ENCODE measurements at places on chromosomes 3 and 15.

- DNase-seq: no peak
Observed at GRCh38 chr3:123036352-123037014, 8.9 kb upstream of the SEMA5B start.

- no peak for DNase-seq
Observed at GRCh38 chr3:127369356-127369935, 81.6 kb upstream of the PRR20G start.

DNA sequence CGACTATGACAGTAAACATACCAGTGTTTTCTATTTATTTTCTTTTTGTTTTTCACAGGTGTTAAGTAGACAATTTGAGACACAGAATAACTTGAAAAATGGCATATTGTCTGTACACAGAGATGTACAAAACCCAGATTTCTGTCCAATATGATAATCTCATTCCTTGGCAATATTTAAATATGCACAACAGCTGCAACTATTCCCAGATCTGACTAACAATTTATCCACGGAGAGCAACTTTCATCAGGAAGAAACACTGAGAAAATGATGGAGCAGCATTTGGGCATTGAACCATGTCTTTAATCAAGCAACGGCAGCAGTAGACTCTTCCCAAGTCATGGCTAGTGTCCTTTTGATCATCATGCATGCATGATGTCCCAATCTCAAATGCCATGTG lies 452.6 kb downstream of the ZPLD1 start:
- no peak for DNase-seq

DNA sequence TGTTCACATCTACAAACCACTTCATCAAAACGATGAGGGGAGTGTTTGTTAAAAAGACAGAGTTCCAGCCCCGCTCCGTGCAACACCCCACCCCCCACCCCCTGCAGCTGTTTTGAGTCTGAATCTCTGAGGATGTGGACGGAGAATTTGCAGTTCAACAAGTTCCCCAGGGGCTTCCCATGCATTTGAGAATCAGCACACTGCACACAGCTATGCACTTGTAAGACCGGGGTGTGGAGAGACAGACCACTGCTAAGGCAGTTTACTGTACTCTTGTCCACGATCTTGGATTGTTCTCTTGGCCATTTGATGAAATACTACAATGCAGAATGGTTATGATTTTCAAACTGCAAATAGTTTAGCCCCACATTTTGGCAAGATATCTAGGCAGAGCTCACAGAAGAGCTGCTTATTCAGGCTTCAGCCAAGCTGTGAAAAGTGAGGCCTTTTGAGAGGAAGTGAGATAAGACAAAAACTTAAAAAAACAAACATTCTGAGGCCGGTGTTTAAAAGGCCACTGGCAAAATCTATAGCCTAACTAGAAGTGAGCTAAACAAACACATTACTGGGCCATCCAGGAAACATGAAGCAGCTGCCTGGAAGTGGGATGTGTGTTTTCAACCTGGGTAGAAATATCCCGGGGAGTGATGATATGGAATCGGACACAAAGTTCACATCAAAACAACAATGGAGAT lies 308.2 kb upstream of the ADAMTS9 start:
- DNase-seq: no peak

- no peak for DNase-seq
Observed at GRCh38 chr3:61612211-61613194, 51.1 kb downstream of the PTPRG start.

DNA sequence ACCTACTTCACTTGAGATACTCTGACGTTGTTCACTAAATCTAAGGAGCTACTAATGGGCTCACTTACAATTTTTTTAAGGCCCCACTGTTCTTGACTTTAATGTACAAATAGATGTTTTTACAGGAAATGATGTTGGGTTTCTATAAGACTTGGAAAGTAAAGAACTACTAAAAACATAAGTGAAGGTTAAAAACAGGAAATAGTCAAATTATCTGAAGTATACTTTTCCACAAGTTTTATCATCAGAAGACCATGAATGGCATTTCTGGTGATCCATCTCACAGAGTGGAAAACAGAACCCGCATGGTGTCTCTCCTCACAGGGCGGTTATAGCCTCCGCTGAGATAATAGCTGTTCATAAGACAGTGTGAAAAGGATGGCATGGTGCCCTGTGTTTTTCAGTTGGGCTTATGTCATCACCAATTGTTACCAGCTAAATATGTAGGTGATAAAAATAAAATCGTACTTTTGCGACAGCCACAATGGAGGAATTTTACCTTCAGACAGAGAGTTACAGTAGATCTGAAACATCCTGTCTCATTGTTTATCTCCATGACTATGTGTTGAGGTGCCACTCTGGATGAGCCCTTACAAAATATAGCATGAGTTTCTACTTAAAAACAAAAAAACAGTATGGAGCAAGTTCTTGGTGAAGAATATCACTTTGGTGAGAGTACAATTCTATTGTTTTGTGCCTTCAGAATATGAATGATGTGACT lies 462.4 kb downstream of the RAP2B start:
- DNase-seq: no peak

GRCh38 chr3:172238188-172238587 lies 198.8 kb downstream of the FNDC3B start:
- no peak for DNase-seq

DNA sequence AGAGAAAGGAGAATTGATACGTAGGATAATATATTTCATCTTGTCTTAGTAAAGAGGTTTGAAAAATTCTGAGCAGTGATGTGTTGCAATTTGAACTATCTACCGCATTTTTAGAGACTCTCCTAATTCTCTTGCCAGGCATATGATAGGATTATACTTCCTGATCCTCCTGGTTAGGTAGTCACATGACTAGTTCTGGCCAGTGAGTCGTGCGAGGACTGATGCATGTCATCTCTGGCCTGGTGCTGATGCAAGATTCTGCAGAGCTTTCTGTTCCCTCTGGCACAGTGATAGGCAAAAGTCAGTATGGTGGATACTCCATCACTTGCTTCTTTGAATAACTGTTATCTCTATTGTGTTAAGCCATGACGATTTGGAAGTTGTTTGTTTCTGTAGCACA lies 277.6 kb upstream of the NAALADL2 start:
- no peak for DNase-seq

- no peak for DNase-seq
Observed at GRCh38 chr15:90362936-90363212, 10.8 kb downstream of the ZNF774 start.

All from activated naive CD4-positive, alpha-beta T cell (primary cell).